Activated CD8-positive, alpha-beta memory T cell treated with anti-CD3 and anti-CD28 coated beads for 48 hours (primary cell): ENCODE measurements at places on chromosomes 3 and 15.

DNA sequence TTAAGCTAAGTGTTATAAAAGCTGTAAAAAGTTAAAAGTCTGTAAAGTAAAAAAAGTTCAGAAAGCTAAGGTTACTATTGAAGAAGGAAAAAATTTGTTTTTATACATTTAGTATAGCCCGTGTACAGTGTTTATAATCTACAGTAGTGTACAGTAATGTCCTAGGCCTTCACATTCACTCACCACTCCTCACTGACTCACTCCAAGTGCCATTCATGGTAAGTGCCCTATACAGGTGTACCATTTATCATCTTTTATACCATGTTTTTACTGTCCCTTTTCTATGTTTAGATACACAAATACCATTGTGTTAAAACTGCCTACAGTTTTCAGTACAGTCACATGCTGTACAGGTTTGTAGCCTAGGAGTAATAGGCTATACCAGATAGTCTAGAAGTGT lies 8.8 kb downstream of the CCDC71 start:
- no peak for DNase-seq

GRCh38 chr3:25843332-25843731 lies 53.4 kb downstream of the OXSM start:
- no peak for DNase-seq

DNA sequence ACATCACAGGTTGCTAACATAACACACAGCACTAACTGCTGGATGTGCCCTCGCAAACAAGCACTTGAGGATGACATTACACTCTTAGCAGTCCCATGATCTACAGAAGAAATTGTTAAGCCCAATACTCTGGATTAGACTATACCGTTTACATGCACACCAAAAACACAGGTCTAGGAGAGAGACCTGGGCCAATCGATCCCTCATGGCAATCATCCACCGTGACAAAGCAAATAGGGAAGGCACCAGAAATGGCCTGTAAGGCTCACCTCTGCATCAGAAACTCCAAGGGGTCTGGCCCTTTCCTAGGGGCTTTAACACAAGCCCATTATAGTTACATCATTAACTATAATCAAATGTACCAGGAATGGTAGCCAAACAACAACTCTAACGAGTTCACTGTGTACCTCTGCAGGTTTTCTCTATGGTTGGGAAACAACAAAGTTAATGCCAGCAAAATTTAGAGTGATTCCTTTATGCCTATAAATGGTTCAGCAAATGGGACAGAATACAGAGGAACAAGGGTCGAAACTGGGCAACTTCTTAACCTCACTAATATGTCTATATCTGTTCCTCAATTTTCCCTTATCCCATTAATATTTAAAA lies 18.5 kb downstream of the TRANK1 start:
- DNase-seq = no peak

- DNase-seq = no peak
These were observed 70.6 kb upstream of the STT3B start for GRCh38 chr3:31462050-31462569.

GRCh38 chr3:195020921-195021320 lies 250.0 kb downstream of the XXYLT1 start:
- no peak for DNase-seq

DNA sequence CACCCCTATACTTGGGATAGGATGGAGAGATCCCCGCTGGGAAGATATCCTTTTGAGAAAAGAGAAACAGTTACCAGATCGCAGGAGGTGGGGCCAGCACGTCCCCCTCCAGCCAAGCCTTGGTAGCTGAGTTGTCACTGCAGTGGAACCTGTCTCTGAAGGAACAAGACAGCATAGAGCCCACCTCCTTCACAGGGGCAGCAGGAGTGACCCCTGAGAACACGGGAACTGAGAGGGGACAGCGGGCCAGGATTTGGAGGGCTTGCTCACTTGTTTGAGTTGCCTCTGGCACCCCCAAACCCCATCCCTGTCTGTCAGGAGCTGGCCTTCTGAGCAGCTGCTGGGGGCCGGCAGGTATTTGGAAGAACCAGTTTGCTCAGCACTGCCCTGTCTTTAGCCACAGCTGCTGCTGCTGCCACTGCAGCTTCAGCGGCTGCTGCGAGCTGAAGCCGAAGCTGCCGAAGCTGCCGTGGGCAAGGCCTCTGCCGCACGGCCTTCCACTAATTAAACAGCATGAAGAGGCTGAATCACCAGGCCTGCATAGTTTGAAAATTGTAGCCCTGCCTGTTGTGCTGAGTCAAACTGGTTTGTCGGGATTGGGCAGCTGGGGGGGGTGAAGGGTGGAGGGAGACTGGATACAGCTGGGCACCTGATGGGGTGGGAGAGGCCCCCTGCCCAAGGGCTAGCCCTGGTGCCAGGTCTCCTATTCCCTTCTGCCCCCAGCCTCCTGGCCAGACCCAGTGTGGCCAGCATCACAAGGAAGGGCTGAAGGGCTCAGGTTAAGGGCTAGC lies 4.0 kb downstream of the EPHB3 start:
- no peak for DNase-seq

- DNase-seq = no peak
These were observed 25.3 kb upstream of the ARHGEF26 start for GRCh38 chr3:154095832-154096421.

- no peak for DNase-seq
These were observed 30.3 kb downstream of the CYP11A1 start for GRCh38 chr15:74337146-74337545.

- DNase-seq = no peak
These were observed 305.5 kb downstream of the GRM7 start for GRCh38 chr3:7166460-7166859.

GRCh38 chr3:27669591-27669990 lies 52.5 kb downstream of the EOMES start:
- no peak for DNase-seq

GRCh38 chr15:70856177-70856883 lies 2.4 kb upstream of the LARP6 start:
- no peak for DNase-seq

GRCh38 chr15:63752075-63752684 lies 81.6 kb downstream of the HERC1 start:
- DNase-seq = no peak

DNA sequence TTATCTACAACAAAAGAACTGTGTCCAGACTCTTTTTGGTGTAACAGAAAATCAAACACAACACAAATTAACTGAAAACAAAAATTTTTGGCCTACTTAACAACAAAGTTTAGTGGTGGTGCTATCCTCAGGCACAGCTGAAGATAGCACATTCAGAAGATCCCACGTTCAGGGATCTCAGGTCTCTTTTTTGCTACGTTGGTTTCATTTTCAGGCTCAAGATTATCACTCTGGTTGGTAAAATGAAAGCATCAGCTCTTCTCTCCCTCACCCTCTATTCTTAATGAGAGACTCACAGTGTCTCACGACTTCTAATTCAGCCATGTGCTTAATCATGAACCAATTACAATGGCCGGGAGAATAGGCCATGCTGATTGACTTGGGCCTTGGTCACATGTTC lies 146.9 kb upstream of the PTPRG start:
- no peak for DNase-seq

DNA sequence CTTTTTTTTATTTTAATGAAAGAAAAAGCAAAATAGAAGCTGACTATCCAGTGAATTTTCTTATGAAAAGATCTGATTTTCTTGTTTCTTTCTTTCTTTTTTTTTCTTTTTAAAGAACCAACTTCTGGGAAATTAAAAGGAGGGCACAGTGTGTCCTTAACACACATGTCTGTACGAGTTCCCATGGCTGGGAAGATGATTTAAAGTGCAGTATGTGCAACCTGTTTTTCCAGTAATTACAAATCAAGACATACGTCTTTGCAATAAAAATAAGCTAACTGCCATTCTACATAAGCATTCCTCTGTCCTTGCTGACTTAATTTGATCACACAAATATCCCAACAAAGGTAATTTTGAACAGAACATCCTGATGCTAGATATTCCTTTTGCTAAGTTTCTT lies 416.1 kb downstream of the ROBO1 start:
- DNase-seq = no peak
